AG09309 (cell line): ENCODE measurements at places on chromosomes 11 and 22.

DNA sequence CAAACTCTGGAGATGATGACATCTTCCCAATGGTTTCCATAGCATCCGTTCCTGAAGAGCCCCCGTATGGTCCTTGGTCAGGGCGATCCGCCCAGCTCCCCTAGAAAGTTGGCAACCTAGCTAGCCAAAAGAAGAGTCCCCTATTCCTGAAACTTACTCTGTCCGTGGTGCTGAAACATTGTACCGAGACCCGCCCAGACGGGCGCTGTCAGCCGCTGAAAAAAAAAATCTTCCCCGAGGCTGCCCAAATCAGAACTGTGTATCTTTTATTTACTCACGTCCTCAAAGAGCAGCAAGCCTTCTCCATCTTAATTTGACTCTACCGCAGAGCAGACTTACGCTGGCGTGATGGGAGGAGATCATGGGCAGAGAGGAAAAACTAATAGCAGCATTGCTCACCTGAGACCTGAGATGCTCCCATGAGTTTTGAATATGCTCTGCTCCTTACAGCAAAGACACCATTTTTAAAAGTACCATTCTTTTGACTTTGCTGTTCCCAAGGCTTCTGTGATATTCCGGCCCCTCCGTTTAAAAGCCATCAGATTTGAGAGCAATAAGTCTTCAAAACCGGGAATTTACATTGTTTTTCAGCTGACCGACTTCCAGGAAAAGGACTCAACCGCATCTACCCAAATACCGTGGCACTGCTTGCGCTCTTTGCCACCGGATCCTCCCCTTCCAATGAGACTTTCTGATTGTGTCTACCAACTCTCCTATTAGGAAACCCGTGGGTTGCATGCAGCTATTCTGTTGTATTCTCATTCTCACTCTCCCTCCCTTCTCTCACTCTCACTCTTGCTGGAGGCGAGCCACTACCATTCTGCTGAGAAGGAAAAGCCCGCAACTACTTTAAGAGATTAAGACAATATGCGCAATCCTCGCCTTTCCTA is at the start of gene SLC17A6:
TSS of gene SLC17A6 (plus strand) at position 786 of the 890 bp plus-strand sequence. CDS start 153 bp downstream, outside the sequence.
- DNase-seq = no peak

- no peak for DNase-seq
Observed at GRCh38 chr22:22884010-22884887, 3.4 kb upstream of the IGLL5 start.

- DNase-seq = no peak
Observed at GRCh38 chr22:36197514-36198146, 4.0 kb downstream of the APOL4 start.

DNA sequence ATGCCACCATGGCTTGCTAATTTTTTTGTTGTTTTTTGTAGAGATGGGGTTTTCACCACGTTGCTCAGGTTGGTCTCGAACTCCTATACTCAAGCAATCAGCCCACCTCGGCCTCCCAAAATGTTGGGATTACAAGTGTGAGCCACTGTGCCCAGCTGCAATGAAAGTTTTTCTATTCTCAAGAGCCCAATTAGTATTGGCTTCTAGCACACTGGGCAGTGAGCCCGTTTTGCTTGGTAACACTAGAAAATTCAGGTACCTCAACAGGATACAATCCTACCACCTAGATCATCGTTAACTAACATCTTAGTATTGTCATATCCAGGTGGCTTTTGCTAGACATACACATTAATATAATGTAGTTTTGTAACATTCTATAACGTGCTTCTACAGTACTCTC is 19.0 kb downstream of the SEC14L3 start:
- DNase-seq = no peak

DNA sequence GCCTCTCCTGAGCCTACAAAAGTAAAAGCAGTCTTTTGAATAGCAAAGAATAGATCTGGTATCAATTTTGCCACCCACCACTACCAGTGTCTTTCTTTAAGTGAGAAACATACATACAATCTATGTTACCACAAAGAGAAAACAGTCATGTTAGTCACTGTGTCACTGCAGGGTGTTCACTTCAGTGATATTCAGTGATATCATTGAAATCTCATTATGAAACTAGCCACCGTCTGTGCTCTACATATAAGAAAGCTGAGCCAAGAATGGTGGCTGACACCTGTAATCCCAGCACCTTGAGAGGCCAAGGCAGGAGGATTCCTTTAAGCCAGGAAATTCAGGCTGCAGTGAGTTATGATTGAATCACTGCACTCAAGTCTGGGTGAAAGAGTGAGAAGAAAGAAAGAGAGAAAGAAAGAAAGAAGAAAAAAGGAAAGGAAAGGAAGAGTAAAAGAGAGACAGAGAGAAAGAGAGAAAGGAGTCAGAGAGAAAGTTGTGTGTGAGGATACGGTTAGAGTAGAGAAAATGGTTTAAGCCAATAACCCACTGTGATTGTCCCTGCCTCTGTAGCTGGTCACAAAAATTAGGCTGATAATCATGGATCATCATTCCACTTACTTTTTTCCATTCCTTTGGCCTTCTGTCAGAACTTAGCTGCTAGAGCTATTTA is 847.1 kb downstream of the FAM181B start:
- DNase-seq = no peak
